ENCODE measurements at places on chromosomes 7 and 10.

GRCh38 chr10:24762966-24763623, 39.4 kb upstream of the ARHGAP21 start:
- peak; percentile 75 for DNase-seq

DNA sequence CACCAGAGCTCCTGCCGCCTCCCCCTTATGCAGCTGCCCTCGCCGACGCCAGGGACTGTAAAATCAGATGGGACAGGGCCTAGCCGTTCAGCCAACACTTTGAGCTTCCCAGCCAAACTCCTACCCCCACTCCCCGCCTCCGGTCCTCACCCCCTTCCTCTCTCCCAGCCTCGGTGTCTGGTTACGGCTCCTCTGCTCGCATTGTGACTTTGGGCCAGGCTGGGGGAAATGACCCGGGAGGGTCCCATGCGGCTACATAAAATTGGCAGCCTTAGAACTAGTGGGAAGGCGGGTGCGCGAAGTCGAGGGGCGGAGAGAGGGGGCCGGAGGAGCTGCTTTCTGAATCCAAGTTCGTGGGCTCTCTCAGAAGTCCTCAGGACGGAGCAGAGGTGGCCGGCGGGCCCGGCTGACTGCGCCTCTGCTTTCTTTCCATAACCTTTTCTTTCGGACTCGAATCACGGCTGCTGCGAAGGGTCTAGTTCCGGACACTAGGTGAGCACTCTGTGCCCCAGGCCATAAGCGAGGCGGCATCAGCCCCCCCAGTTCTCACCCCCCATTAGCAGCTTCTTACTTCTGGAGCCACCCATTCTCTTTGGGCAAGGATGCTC, at the start of gene KAZALD1:
KAZALD1 (plus strand) TSS at position 366 of the 608 bp plus-strand sequence. CDS start 604 bp downstream, outside the sequence.
- no peak for DNase-seq

- DNase-seq, result no peak
Measured at GRCh38 chr10:127874671-127875448, 17.9 kb downstream of the CLRN3 start.

DNA sequence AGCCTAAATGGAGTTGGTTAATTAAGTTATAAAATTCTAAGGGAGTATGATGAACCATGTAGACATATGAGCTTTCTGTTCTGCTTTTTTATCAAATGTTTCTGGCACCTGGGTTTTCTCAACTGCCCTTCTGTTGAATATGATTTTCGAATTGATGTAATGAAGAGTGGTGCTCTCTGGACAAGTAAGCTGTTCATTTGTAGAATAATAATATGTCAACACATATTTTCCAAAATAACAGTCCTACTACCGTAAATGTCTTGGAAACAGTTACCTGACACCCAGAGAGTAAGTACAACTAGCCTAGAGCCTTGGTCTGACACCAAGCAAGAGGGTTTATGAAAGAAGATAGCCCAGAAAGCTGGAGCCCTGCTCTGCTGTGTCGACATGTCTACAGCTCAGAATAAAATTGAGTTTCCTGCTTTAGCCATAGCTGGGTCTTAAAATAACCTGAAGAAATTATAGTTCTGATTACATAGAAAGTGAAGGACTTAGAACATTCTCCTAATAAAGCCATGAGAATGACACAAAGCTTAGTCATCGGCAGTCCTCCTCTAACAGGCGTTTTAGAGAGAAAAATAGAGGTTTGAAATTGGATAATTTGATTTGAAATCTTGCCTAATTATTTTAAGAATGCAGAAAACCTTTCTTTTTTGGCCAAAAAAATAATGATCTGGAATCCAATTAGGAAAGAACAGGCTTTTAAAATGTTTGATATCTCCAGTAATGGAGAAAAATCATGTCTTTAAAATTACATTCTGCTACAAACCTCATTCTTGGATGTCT, 25.1 kb downstream of the HDAC9 start:
- DNase-seq, result no peak

GRCh38 chr7:33444511-33444910, 315.1 kb downstream of the BBS9 start:
- DNase-seq, result no peak
